Right lobe of liver (tissue), 6 donors: ENCODE measurements at places on chromosomes 5 and 9. TPM values are rescaled to one million over a fixed set of nuclear protein-coding genes. Genes with fewer than 3 reads are reported as not detected.
A peak's percentile ranks its signal among the peaks of the same experiment; 100 is the strongest.

Gene SPATA31E1
- total RNA-seq = not detected

Gene FIBCD1
- total RNA-seq = not detected

Gene HMMR
- total RNA-seq = 0.72 TPM

Gene OTULINL
- 0.66 TPM for total RNA-seq

Gene CETN3
- total RNA-seq = 6.3 TPM

DNA sequence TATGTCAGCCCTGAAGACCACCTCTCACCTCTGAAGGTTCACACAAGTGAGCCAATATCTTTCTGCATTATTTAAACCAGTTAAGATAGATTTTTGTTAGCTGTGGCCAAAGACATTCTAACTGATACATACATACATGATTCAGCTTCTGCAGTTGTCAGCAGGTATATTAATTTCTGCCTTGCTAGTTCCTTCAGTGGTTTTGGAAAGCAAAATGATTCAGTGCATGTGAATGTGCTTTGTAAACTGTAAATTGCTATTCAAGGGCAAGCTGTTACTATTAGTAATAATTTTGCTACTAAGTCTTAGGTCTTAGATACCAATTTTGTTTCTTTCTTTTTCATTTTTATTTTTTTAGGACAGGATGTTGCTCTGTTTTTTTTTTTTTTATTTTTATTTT lies 89.2 kb upstream of the ERBIN start:
- no peak overlapping the region for H3K27ac ChIP-seq
- no peaks in the 10 kb centered on the region for H3K36me3 ChIP-seq
- H3K4me3 ChIP-seq = no peak overlapping the region
- no peaks in the 10 kb centered on the region for H3K27me3 ChIP-seq
- H3K4me1 ChIP-seq = no peaks in the 10 kb centered on the region

DNA sequence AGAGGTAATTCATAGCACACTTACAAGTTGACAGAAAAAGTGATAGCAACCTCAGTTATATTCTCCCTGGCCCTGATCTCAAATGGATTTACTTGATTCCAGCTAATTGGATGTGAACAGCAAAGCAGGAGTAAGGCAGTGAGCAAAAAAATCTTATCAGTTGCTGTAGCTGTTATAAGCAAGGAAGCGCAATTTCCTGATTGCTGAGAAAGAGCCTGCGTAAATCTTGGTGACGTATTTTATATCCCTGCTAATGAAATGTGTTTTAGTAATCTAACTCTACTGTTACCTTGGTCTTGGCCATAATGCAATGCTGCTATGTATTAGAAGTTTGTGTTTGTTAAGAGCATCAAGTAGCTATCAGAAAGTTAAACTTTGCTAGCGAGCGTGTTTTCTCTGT lies 661.2 kb upstream of the SEMA6A start:
- H3K27me3 ChIP-seq = no peaks in the 10 kb centered on the region
- no peak overlapping the region for H3K27ac ChIP-seq
- no peak overlapping the region for H3K4me3 ChIP-seq
- H3K36me3 ChIP-seq = no peaks in the 10 kb centered on the region
- H3K4me1 ChIP-seq = no peaks in the 10 kb centered on the region

GRCh38 chr5:115514220-115514619 lies 30.4 kb downstream of the FEM1C start:
- H3K27me3 ChIP-seq = no peaks in the 10 kb centered on the region
- no peak overlapping the region for H3K27ac ChIP-seq
- H3K36me3 ChIP-seq = no peaks in the 10 kb centered on the region
- no peaks in the 10 kb centered on the region for H3K4me1 ChIP-seq
- H3K4me3 ChIP-seq = no peak overlapping the region
- DNase-seq = no peak

DNA sequence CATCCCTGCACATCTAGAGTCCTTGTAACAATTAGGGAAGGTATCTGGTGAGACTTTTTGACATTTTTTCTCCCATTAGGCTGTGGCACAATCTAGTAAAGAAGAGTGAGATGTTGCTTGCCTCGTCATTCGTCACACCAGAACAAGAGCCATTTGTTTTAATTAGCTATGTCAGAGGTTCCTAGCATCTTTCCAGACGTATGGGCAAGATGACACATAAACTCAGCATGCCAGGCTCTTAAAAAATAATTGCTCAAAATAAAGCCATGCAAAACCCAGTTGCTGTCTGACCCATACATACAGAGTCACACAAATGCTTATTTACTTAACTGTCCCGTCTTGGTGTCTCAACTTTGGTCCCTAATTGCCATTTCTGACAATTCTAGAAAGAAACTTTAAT lies 125.9 kb downstream of the TRPM3 start:
- H3K27me3 ChIP-seq = no peaks in the 10 kb centered on the region
- H3K27ac ChIP-seq = no peak overlapping the region
- DNase-seq = no peak

DNA sequence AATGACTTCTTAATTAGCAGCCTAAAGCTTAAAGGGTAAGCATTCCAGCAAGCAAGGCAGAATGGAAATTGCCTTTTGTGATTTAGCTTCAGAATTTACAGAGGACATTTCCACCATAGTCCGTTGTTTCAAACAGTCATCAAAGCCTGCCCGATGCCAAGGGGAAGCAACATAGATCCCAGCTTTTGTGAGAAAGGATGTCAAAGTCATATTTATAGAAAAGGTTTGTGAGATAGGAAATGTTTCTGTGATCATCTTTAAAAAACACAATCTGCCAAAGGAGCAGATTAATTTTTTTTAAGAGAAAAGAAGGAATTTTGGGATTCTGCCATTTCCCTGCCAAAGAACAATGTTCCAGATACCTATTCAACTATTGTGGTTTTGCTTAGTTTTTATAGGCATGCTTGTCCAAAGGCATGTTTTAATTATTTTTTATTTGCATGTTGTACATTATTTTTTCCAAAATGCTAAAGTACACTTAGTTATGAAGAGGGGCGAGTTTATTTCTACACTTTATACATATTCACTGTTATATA lies 346.9 kb downstream of the ZNF608 start:
- no peaks in the 10 kb centered on the region for H3K36me3 ChIP-seq
- H3K4me3 ChIP-seq = no peak overlapping the region
- DNase-seq = no peak
- no peaks in the 10 kb centered on the region for H3K27me3 ChIP-seq

DNA sequence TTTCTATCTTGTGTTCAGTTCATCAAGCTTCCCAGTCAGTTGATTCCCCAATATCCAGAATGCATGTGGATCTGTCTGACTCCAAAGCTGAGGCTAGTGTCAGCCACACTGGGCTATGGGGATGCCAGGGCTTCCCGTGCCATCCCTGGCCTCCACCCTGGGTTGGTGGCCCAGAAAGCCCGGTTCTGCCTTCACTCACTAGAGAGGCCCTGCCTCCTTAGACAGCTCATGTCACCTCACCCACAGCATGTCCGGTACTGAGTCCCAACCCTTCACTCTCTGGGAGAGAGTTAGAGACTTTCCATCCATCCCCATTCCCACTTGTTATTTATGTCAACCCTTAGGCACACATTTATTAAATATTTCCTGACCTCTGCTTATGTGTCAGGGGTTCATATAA lies 119.5 kb upstream of the GPR151 start:
- no peak overlapping the region for H3K27ac ChIP-seq
- H3K27me3 ChIP-seq = no peaks in the 10 kb centered on the region
- no peaks in the 10 kb centered on the region for H3K4me1 ChIP-seq
- DNase-seq = no peak
- H3K36me3 ChIP-seq = no peaks in the 10 kb centered on the region
- no peak overlapping the region for H3K4me3 ChIP-seq

GRCh38 chr5:148659641-148660345 lies 5.5 kb upstream of the HTR4 start:
- DNase-seq = no peak
- no peak overlapping the region for H3K4me3 ChIP-seq
- H3K27ac ChIP-seq = no peak overlapping the region
- no peaks in the 10 kb centered on the region for H3K36me3 ChIP-seq

- DNase-seq = no peak
- H3K4me1 ChIP-seq = no peaks in the 10 kb centered on the region
- H3K4me3 ChIP-seq = no peak overlapping the region
- no peaks in the 10 kb centered on the region for H3K27me3 ChIP-seq
These were observed 415.8 kb upstream of the PIK3R1 start for GRCh38 chr5:67799732-67800234.

DNA sequence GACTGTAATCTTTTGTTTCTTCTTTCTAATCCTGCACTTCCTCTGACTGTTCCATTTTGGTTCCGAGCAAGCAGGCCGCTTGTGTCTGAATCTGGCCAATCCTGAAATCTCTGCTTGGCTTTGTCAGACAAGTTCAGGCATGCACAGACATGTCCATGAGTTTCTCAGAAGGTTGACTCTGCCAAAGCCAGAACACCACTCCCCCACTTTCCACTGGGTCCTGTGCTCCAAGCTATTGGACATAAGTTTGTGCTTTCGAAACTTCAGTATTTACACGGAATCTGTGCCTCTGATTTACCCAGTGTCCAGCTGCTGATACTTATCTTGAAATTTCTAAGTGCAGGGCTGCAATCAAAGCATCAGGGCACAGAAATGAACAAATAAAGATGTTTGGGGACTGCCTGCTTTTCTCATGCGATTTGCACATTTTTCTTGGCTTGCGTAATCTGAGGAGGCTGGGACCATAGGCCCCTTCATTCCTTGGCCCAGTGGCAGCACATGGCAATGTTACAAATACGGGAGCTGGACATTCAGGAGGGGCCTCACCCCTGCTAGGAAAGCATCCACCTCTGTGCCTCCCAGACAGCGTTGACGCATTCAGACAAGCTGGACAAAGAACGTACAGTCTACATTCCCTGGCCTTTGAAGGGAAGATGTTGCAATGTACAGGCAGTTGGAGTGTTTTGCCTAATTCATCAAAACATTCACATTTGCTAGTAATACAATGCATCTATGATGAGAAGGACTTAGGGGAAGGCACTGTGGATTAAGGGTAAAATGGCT lies 209.2 kb upstream of the PAPPA start:
- peak overlapping the region; percentile 4 for H3K27ac ChIP-seq
- H3K36me3 ChIP-seq = no peaks in the 10 kb centered on the region
- H3K27me3 ChIP-seq = no peaks in the 10 kb centered on the region
- no peak overlapping the region for H3K4me3 ChIP-seq

DNA sequence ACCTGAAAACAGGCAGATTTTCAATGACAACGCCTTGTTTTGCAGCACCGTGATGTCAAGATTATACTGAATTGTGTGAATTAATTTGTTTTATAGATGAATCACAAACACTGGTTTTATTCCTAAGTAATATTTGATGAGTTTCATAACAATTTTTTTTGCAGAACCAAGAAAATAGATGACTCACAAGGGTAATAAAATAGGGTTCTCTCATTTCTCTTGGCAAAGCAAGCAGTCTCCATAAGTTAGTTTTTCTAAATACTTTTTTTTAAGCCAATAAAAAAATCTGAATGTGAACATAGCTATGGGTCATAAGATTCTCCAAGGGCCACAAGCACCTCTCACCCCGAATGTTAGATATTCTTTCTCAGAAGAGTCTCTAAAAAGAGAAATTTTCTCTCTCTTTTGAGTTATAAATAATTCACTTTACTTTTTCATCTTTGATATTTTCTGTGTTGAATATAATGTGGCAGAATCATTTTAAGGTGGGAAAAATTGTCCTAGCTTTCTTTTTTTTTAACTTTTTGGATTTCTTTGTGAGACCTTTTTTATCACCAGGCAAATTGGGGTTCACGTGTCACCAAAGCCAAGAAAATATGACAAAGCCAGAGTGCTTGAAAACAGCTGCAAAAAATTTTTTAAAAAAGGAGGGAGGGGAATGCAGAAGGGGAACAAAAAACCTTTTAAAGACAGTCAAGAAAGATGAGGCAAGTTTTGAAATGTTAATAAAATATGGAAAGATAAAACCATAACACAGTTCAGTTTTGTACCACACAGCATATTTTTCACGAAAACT lies 174.6 kb upstream of the DAPK1 start:
- DNase-seq = no peak
- no peaks in the 10 kb centered on the region for H3K4me1 ChIP-seq
- H3K27ac ChIP-seq = no peak overlapping the region
- no peaks in the 10 kb centered on the region for H3K36me3 ChIP-seq
- H3K27me3 ChIP-seq = no peaks in the 10 kb centered on the region

DNA sequence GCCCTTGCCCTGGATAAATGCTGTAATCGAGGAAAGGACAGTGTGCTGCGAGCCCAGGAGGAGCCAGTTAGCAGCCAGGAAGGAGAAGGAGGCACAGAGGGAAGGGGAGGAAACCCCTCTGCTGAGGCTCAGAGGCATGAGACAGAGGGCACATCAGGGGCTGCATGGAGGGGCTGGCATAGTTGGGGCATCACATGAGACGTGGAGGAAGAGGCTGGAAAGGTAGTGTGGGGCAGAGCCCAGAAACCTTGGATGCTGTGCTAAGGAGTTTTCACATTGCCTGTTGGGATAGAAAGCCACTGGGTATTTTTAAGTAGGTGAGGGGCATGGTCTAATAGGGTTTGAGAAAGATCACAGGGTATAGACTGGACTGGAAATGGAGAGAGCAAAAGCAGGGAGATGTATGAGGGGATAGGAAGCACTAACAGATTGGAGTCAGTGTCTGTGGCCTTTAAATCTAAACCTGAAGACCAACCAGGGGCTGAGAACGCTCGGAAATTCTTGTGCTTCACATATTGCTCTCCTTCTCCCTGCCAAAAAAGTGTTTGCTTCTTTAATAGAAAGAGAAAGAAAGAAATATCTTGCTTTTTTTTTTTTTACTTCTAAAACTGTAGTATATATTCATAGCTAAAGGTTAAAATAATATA lies 33.0 kb upstream of the ANGPTL2 start:
- H3K4me1 ChIP-seq = no peaks in the 10 kb centered on the region
- no peak for DNase-seq
- H3K27me3 ChIP-seq = no peaks in the 10 kb centered on the region
- no peak overlapping the region for H3K4me3 ChIP-seq
- no peak overlapping the region for H3K27ac ChIP-seq

DNA sequence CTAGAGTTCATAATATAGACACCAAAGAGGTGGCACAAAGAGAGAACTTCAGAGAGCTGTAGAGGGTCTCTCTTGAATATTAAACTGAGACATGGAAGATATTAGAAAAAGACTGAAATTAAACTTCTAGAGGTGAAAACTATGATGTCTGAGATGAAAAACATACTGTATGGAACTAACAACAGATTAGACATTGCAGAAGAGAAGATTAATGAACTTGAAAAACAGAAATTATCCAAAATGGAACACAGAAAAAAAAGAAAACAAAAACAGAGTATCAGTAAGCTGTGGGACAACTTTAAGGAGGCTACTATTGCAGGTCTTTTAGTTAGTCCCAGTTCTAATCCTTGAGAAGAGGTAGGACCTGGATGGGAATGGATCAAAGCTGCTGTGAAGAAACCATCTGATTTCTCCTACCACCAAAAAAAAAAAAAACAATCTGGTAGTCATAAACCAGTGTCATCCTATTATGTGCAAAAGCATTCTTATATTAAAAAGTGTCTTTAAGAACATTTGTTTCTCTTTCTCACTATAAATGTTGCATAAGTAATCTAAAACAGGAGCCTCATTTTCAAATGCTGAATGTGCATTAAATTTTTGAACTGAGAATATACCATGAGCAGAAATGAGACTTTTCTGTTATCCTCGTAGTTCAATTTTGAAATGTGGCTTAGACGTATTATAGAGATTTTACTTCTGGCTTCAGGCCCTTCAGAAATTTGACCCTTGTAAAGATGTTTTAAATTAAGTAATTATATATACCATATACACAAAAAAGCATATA lies 96.2 kb downstream of the ERMP1 start:
- no peak overlapping the region for H3K27ac ChIP-seq
- H3K4me3 ChIP-seq = no peak overlapping the region
- H3K36me3 ChIP-seq = peaks cover 3% of the 10 kb centered on the region
- no peak for DNase-seq
- no peaks in the 10 kb centered on the region for H3K27me3 ChIP-seq

GRCh38 chr5:588406-588995 lies 23.6 kb upstream of the CEP72 start:
- H3K27me3 ChIP-seq = no peaks in the 10 kb centered on the region
- DNase-seq = no peak
- H3K4me3 ChIP-seq = no peak overlapping the region
- no peaks in the 10 kb centered on the region for H3K36me3 ChIP-seq
- H3K4me1 ChIP-seq = no peaks in the 10 kb centered on the region
